ENCODE measurements at places on chromosomes 7 and 10. TPM values are rescaled to one million over a fixed set of nuclear protein-coding genes. Genes with fewer than 3 reads are reported as not detected.
A peak's percentile ranks its signal among the peaks of the same experiment; 100 is the strongest.

RADIL gene
- 0.55 TPM for polyA plus RNA-seq

GRCh38 chr10:48606530-48607355 lies 1.9 kb upstream of the ARHGAP22 start:
- peak; percentile 99 for DNase-seq

SNX10 gene
- polyA plus RNA-seq = 0.60 TPM

DNA sequence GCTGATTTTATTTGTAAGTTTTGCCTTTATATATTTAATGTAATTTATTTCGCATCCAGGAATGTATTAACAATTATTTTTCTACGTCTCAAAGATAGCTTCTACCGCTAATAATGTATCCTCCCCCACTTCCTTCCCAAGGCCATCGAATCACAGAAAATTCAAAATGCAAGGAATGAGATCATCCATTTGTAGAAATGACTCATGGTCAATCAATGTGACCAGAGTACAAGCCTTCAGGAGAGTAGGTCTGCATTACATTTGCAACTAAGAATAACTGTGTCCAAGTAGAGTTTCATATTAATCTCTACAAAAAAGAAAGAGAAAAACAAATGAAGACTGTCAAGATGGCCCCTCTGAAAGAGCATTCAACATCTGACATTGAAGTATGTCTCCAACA lies 205.9 kb upstream of the PHF14 start:
- no peak for DNase-seq

- DNase-seq = peak; percentile 77
Measured at GRCh38 chr7:84647797-84648757, 453.5 kb upstream of the SEMA3A start.

DNA sequence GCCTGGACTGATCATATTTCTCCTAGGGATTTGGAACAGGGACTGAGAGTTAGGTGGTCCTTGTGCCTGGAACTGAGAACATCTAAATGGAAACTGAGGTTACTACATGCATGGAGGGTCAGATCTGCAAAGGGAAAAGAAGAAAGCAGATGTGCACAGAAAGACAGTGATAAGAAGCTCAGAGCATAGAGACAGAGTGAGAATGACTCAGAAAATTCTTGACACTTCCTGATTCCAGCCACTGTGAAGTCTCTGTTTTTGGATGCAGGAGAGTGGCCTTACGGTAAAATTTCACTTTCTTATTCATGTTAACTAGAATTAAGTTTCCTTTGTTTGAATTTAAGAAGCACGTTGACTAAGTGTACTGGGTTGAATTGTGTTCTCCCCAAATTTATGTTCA lies 241.7 kb downstream of the TMEM26 start:
- DNase-seq = no peak

ZP3 gene
- 4.9 TPM for polyA plus RNA-seq

- DNase-seq = peak; percentile 47
Measured at GRCh38 chr7:150430465-150431085, 19.9 kb upstream of the GIMAP8 start.

DNA sequence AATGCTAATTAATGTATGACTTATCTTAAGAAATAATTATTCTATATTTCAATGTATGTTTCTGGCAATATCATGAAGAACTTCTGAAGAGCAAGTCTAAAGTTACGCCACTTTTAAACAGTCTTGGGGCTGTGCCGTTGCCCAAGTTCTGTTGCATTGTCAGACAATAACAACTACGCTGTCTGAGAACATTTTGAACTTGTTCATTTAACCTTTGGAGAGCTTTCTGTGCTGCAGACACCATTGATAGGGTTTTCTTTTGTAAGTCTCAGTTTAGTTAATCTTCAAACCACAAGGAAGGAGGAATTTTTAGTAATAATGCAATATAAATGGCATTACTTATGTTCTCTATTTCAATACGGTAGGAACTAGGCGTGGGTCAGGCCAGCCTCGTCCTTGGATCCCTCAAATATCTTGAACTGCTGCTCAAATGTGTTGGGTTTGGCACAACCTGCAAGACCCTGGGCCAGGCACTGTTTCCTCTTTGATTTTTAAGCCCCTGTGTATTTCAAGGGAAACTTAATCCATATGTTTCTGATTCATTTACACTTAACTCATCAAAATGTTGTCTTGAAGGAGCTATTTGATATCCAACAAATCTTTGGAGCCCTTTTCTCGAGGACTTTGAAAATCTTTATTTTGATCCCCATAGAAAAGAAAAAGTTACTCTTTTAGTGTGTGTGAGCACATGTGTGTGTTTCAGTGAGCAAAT lies 215.5 kb downstream of the INHBA start:
- no peak for DNase-seq

DNA sequence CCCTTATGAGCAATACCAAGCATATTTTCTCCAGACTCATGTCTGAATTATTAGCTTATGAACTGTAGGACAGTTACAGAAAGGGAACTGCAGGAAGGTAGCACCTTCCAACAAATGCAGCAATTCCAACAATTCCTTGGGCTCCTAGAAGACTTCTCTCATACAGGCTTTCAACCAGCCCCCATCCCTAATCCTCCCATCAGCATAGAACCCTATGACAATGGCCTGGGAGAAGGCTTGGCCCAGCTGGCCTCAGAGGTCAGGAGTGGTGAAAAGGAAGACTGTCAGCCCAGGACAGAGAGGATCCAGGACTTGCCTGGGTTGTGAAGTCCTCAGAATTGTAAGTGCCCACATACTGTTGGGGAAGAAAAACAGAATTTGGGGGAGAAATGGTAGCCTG lies 5.9 kb downstream of the VPS41 start:
- no peak for DNase-seq

ARPC1A gene
- 294 TPM for polyA plus RNA-seq

- no peak for DNase-seq
Measured at GRCh38 chr7:101089876-101090275, 4.6 kb downstream of the TRIM56 start.

DNA sequence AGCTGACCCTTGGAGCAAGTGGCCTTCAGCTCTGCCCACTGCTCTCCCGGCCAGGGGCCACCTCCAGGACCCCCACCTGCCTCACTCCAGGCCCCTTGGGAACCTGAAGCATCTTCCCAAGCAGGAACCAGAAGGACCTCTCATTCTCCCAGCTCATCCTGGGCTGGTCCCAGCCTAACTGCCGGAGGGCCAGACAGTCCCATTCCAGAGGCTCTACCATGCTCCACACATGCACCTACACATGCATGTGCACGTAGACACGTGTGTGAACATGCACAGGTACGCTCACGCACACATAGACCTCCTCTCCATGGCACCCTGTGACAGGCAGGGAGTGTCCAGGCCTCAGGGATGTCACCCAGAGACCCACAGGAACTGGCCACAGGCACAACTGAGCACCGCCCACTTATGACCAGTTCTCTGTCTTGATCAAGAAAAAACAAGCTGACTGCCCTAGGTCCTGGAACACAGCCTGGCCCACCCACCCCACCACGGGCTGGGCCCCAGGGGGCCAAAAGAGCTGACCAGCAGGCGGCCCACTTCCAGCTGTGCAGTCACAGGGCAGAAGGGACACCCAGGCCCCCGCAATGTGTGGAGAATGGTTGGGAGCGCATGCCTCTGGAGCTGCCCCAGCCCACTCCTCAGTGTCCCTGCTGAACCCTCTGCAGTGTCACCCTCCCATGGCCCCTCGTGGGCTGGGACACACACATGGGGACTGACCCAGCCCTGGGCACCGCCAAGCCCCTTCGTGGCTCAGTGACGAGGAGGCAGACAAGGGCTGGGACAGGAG lies 43.4 kb downstream of the CAMK2B start:
- no peak for DNase-seq

DNA sequence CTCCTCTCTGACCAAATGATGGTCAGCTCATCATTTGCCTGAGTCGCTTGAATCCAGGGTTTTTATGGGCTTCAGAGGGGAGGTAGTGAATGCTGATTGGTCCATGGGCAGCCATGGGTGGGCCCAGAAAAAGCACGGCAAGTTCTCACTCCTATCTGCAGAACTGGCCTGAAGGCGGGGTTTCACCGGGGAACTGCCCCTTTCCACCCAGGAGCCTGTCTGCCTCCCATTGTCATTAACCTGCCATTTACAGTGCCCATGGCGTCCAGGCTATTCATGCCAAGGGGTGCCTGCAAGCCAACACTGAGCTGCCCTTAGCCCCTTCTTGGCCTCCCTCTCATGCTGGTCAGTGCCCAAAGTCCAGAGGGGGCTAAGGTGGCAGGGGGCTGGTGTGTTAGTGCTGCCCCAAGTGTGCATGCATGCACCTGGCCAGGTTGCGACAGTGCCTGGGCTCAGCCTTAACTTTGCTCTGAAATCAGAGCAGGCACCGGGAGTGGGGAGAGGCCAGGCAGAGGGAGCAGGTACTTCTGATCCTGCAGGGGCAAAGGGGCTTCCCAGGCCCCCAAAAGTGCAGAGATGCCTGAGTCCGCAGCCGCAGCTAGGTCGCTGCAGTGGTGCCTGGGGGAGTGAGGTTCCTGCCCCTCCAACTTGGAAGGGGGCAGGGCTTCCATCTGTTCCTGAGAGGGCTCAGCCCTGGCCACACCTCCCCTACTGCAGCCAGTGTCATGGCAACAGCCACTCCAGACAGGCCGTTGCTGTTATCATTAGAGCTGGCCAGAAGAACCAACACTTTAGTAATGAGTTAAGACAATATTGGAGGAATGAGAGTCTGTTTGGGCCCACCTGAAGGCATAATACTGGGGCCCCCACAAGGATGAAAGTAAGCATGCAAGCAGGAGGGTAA lies 561.6 kb downstream of the GRM8 start:
- no peak for DNase-seq

DNA sequence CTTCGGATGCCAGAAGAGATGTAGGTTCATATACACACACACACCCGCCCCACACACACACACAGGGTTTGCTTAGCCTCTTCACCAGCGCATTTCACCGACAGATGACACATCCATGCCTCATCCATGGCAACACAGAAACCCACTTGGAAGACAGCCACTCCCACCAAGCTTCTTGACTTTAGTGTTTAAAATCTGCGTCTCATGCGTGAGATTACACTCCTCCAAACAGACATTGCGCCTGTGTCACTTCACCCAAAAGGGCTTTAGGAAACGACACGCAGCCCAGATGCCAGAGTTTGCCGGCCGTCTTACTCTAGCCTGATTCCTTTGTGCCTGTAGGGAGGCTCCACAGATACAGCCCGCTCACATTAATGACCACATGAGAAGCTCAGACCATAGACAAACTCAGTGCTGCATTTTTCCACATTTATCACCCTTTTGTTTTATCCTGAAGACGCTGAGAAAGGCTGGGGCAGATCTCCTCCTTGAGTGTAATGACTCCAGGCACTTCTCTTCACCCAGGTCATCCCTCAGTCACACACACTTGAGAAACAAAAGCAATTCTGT lies 73.8 kb downstream of the DIP2C start:
- DNase-seq = peak; percentile 96

DNA sequence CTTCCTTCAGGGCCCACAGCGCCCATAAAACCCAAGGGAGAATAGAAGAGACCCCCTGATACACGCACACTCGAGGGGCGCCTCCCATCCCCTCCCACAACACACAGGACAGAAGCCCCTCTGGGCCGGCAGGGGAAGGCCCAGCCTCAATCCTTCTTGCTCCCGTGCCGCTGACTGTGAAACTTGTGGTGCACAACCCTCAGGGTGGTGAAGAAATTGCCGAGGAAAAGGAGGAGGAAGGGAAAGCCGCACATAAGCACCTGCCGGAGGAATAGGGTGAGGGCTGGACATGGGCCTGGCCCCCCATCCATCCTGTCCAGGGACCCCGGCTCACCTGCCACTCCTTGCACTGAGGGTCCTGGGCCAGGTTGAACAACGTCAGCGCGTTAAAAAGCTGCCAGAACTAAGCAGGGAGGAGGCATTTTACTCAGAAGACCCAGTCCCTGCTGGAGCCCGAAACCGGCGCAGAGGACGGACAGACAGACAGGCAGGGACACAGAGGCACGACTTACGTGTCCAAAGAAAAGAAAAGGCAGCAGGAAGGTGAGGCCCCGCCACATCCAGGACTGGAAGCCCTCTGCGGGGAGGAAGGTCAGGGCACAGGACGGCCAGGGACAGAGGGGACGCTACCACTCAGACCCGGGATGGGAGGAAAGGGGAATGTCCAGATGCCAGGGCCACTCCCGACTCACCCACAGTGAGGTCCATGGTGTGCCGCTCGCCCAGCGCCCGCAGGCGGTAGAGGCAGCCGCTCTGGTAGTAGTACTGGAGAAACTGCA lies 7.2 kb downstream of the TMEM120A start:
- DNase-seq = no peak

GRCh38 chr10:4984223-4984622 lies 19.4 kb downstream of the AKR1C2 start:
- DNase-seq = no peak

CALCR gene
- not detected for polyA plus RNA-seq

DNA sequence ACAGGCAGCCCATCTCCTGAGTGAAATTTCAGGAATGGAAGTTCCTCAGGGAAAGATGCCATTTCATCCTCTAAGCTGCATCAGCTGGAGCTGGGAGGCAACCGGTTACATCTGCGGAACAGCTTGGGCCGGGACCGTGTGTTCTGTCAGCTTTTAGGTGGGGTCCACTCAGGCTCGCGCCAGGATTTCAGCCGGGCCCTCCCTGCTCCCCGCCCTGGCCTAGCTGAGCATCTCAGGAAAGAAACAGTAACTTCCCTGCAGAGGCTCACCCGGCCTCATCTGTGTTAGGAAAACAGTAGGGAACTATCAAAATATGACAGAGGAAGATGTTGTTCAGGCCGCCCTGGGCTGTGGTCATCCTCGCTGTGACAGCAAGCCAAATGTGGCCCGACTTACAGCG lies 110.4 kb downstream of the TRIL start:
- DNase-seq = peak; percentile 46

DNA sequence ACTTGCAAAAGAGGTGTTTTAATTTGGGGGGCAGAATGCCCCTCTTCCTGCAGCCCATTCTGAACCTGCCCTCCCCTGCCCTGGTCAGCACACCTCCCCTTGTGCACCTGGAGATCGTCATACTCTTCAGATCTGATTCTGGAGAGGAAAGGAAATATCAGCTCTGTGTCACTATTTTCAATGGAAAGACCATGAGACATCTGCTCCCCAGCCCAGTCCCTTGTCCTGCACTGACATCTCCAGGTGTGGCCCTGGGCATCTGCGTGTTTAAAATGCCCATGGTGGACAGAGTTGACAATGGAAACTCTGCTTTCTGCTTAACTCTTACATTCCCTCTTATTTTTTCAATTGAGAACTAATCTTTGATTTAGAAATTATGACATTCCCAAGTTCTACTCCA lies 41.6 kb upstream of the RASGEF1A start:
- DNase-seq = no peak

DNA sequence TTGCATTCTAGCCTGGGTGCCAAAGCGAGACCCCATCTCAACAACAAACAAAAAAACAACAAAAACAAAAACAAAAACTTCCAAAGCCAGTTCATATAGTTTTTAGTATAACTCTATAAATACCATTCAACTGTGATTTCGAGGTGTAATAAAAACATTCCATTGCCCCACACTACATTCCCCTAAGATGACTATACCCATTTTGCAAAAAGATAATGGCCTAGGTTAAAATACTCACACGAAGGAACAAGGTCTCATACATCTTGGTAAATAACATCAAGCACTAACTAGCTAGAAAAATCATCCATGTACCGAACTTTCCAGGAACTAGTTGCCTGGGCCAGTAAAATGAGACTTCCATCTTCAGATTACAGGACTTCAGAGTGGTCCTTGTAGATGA lies 55.4 kb downstream of the GLI3 start:
- DNase-seq = no peak

Measured in GM23248 (cell line).